ENCODE measurements at places on chromosomes 6 and 20.

DNA sequence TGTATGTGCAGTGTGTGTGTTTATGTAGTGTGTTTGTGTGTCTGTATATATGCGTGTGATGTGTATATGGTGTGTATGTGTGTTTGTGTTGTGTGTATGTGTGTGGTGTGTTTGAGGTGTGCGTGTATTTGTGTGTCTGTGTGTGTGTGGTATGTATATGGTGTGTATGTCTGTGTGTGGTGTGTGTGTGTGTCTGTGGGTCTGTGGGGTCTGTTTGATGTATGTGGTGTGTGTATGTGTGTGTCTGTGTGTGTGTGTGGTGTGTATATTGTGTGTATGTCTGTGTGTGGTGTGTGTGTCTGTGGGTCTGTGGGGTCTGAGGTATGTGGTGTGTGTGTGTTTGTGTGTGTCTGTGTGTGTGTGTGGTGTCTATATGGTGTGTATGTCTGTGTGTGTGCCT, 10.8 kb upstream of the MYT1 start:
- no peak for DNase-seq

GRCh38 chr6:148222376-148222775, 120.3 kb upstream of the SASH1 start:
- DNase-seq = no peak

DNA sequence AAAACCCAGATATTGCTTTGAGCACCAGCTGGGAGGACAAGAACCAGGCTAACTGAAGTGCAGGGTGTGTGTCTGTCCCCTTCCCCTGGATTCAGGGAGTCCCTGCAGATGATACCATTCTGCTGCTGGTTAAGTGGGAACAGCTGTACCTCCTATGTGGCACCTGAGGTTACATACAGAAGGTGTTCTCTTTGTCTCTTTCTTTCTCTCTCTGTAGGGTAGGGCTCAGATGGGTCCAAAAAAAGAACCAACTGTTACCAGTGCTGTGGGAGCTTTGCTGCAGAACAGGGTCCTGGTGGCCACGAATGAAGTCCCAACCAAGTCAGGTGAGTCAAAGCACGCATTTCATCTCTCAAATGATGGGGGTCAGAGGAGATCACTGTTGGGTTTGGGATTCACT, 38.6 kb downstream of the ZC2HC1B start:
- no peak for DNase-seq

- no peak for DNase-seq
Measured at GRCh38 chr6:170232186-170233002, 58.5 kb downstream of the DLL1 start.

DNA sequence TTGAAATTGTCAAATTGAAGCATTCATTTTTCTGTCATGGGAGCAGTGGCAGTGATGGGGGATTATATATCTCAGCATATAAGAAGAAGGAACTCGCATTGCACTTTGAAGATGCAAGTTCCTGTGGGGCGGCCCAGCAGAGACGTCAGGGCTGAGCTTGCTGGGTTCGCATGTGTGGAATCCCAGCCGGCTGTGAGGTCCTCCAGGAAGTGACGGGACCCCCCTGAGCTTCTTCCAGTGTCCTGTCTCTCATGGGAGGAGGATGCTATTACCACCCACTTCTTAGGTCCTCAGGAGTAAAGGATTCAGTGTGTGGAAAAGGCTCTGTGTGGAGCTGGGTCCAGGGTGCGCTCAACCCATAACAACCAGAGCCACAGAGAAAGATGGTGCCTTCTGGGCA, 201.2 kb downstream of the CDH4 start:
- DNase-seq = no peak

All from H7 (cell line).